ENCODE measurements at places on chromosomes 5 and 9.

GRCh38 chr5:80777347-80778287 lies 122.8 kb upstream of the DHFR start:
- DNase-seq, result no peak

DNA sequence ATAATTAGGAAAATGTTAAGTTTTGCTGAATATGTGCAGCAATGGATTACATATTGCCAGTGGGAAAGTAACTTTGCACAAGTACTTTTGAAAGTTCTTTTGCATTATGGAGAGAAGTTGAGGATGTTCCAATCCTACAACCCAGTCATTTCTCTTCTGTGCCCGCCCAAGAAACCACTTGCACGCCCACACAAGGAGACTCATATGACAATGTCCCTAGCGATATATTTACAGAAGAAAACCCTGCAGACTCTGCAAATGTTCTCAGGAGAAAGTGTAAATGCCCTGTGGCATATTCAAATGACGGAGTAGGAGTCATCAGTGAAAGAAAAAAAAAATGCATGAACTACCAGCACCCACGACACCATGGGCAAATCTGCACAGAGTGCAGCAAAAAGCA lies 356.5 kb downstream of the CTNND2 start:
- DNase-seq, result no peak

DNA sequence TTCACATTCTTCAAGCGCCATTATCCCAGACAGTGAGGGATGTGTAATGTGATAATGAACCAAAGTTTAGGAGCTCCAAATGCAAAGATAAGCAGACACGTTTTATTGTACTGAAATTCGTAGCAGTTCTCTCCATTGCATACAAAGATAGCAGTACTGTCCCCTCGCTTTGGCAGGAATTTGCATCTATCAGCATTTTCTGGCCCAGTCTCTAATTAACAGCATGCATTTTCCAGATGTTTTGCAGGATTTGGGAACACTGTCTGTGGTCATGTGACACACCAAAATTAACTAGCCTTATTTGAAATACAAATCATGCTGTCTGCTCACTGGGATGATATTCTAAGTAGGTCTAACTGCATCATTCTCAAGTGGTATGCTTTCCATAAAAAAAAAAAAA lies 235.9 kb upstream of the TRPM3 start:
- DNase-seq, result no peak

DNA sequence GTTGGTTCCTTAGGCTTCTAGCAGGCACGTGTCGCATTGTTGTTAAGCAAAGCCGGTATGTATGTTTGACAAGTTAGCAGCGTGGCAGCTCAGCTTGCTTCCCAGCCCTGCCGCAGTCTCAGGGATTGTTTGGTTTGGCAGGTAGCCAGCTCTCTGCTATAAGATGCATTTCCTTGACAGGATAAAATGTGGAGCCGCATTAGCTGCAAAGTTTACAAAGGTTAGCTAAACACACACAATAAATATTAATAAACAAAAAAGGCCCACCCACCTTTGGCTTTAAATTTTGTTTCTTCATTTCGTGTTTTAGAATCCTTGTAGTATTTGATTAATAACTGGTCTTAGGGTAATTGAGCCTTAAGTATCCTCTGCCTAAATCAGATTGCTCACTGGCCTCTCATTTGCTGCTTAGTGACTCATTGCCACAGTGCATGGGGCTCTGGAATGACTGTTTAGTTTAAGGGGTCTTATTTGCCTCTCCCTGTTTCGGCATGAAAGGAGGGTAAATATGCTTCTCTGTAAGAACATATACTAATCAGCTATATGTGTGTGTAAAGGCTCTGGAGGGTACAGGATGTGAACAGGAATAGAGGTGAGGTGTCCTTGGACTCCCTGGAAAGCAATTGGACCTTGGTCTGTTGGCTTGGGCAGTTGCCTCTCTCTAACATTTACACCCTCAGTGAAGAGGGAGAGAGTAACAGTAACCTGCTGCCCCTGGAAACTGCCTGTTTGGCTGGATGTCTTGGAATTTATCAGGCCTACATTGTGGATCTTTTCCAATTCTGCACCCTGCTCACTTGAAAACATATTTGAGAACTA lies 122.0 kb downstream of the GDNF start:
- no peak for DNase-seq

- DNase-seq, result no peak
Observed at GRCh38 chr5:6430418-6431028, 18.1 kb upstream of the UBE2QL1 start.

DNA sequence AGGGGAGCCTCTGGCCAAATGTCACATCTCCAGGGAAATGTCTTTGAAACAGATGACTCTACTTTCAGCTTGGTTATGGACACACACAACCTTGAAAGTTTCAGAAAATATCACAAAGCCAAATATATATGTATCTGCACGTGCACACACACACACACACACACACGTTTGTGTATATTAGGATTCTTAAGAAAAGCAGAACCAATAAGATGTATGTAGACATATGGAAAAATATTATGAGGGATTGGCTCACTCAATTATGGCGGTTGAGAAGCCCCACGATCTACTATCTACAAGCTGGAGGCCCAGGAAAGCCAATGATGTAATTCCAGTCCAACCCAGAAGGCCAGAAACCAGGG lies 194.9 kb downstream of the PALM2AKAP2 start:
- DNase-seq, result no peak

DNA sequence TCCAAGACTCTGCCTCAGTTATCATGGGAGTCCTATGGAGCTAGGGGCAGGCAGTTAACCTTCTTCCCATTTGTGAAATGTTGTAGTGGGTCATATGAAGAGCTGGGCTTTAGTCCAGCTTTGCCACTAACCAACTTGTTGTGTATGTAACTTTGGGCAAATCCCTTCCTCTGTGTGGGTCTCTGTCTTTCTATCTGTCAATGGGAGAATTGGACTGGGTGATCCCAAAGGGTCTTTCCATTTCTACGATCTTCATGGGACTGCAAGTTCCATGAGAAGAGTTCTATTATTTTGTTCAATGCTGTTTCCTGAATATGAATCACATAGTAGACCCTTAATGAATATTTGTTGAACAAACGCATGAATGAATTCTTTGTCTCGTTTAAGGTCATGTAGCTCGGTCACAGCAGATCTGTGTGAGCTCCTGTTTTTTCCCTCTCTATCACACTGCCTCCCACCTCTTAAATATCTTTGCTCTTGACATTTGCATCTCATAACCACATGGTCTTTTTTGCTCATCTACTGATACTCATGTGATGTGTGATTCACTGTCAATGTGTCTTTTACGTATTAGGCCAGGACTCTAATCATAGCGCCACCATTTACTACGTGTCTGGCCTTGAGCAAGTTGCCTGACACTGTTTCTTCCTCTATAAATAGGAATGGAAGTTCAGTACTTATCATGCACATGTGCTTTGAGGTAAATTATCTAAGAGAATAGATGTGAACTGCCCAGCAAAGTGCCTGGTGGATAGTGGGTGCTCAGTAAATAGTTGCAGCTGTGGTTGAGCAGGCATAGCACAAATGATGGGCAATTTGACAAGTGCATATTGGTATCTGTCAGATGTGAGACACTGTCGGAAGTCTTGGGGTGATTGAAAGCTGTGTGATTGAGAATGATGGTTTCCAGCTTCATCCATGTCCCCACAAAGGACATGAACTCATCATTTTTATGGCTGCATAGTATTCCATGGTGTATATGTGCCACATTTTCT lies 37.4 kb downstream of the PTTG1 start:
- no peak for DNase-seq

GRCh38 chr9:37167456-37168047 lies 47.2 kb downstream of the ZCCHC7 start:
- no peak for DNase-seq
